ENCODE measurements at places on chromosomes 11 and 22.

- no peak for DNase-seq
Measured at GRCh38 chr11:45541693-45542434, 123.6 kb downstream of the CHST1 start.

DNA sequence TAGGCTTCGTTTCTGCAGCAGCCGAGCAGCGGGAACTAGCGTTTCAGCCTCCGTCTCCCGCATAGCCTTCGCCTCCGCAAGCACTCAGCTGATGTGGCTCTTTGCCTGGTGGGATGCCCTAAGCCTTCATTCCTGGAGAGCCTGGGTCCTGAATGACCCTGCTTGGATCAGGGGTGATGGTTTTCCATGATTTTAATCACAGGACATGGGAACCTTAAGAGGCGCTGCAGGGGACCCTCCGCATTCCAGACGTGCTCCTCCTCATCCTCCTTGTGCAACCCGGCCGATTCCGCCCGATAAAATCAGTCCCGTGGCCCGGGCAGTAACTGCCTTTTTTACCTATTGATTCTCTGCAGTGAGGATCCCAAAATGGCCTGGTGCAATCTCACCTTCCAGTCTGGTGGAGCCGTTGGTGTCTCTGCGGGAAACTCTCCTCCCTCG lies 8.2 kb downstream of the C11orf21 start:
- no peak for DNase-seq

- DNase-seq = no peak
Measured at GRCh38 chr22:31866918-31867317, 77.4 kb upstream of the YWHAH start.

- no peak for DNase-seq
Measured at GRCh38 chr11:116829525-116830183, at the start of gene APOC3. Gene APOC3 (plus strand): TSS chr11:116829907. CDS start chr11:116830583, 676 bp downstream.

DNA sequence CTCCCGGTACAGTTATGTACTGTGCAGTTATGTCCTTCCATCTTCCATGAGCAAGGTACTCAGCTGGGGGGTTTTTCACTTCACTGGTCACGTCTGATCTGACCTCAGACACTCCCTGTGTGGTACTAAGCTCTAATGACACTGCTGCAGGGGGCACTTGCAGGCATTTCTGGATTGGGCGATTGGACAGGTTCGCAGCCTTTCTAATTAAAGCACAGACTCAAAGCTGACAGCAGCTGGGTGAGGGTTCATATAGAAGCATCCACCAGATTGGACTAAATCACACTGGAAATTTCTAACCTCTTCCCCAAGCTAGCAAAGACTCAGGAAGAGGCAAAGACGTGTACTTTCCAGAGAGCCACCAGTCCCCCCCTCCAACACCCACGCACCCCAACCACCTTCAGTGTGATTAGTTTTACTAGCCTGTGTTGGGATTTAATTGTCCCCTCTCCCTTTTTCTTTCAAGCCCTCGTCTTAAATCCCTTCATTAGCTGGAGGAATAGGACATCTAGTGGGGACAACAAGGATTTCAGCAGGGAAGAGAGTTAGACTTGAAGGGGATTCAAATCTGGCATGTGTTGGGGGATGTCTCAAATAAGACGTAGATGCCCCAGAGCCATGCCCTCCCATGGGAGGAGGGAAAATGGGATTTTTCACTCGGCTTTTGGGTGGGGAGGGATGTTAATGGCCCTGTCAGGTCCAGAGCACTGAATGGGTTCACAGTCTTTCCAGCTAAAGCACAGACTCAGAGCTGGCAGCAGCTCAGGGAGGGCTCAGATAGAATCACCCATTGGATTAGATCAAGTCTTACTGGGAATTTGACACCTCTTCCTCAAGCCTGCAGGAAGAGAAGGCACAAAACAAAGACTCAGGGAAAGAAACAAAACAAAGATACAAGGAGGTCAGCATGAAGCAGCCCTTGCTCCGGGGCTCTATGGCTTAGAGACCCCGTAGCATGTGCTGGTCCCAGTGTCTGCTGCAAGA lies 10.9 kb downstream of the INS start:
- no peak for DNase-seq

GRCh38 chr11:68840661-68841653 lies 759 bp downstream of the CPT1A start:
- DNase-seq = no peak

DNA sequence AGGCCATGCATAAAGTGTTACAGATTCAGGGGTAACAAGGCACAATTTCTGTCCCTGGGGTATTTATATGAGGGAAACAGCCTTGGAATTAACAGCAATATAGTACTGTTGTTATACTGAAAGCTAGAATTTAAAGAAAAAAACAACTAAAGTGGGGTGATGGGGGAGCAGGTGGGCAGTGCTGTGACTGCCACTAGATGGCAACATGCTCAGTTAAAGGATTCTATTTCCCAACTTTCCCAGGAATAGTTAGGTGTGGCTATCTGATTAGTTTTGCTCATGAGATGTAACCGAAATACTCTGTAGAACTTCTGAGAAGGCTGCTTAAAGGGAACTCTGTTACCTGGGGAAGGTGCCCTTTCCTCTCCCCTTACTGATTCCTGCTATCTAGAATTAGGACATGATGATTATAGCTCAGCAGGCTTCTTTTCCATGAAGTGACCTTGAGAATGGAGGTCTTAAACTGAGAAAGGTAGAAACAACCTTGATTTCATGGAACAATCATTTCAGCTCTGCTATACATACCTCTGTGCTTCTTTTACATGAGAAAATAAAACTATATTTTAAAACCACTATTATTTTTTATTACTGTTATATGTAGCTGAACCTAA lies 102.6 kb downstream of the RELT start:
- DNase-seq = no peak

DNA sequence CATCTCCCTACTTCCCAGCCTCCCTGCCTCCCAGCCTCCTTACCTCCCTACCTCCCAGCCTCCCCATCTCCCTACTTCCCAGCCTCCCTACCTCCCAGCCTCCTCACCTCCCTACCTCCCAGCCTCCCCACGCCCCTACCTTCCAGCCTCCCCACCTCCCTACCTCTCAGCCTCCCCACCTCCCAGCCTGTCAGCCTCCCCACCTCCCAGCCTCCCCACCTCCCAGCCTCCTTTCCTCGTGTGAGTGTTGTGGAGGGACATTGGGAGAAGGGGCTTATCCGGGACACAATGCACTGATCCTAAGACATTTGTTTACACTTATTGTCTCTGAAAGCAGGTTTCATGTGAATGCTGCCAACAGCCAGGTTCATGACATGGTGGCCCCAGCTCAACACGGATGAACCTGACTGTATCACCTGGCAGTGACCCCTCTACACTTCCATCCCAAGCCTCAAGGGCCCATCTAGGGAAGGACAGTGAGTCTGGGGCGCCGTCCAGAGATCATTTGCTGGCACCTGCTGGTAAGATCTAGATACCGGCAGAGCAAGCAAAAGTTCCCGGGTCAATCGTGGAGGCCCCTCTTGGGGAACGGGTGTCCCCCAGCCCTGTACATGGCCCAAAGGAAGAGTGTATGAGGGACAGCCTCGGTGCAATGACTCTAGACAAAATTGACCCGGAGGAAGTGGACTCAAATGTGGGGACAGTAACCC lies 34.5 kb upstream of the TH start:
- DNase-seq = no peak

DNA sequence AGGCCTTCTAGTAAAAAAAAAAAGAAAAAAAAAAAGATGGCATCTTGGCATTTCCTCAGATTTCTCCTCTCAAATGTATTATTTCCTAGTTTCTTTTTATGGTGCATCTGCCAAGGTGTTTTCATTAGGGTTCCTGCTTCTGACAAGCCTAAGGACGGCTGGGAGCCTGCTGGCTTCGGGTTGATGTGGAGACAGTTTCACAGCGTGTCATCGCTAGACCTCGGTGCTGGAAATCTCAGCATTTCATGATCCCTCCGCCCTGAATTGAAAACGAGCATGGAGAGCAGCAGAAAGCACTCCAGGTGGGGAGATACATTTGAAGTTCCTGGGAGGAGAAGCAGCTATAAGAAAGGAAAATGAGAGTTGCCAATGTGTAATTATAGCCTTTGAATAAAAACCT lies 283.9 kb upstream of the CNTN5 start:
- no peak for DNase-seq

DNA sequence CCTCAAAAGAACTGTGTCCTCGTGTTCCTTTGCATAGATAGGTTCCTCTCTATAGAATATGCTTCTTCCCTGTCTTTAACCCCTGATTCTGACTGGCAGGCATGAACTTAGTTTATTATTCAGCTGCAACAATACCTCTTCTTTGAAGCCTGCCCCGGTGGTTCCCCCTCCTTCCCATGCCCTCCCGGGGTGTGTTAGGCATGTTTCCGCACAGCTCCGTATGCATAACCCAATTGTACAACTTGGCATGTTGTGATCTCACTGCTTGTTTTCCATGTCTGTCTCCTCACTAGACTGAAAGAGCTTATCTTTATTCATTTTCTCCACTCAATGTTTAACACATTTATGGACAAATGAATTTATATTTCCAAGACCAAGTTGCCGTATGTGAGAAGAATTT lies 72.6 kb downstream of the DEPDC5 start:
- DNase-seq = no peak

- DNase-seq = no peak
Measured at GRCh38 chr11:129249351-129249750, 57.2 kb upstream of the ARHGAP32 start.

- no peak for DNase-seq
Measured at GRCh38 chr11:76800466-76801200, 17.5 kb downstream of the TSKU start.

DNA sequence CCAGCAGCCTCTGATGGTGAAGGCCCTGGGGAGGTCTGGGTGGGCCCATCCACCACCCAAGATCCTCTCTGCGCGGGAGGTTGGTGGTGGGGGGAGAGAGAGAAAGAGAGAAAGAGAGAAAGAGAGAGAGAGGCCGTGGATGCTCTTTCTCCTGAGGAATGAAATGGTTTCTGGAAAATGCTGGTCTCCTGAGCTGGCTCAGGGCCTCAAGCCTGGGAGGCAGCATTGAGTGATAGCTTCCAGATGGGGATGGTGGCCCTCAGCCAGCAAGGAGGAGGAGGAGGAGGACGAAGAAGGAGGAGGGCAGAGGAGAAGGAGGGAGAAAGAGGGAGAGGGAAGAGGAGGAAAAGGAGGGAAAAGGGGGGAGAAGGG lies 4.6 kb downstream of the TSPAN32 start:
- DNase-seq = no peak

GRCh38 chr22:22032099-22032905 lies 49.7 kb upstream of the TOP3B start:
- no peak for DNase-seq

Data from stimulated activated CD8-positive, alpha-beta memory T cell treated with anti-CD3 and anti-CD28 coated beads, Interleukin-12 subunit alpha, Interleukin-12 subunit beta, amount 100 ng/mL, for 1 hour (primary cell).